ENCODE measurements at places on chromosomes 12 and 14. TPM values are rescaled to one million over a fixed set of nuclear protein-coding genes. Genes with fewer than 3 reads are reported as not detected.
A peak's percentile ranks its signal among the peaks of the same experiment; 100 is the strongest.

GRCh38 chr14:101774814-101775213 is 13.3 kb downstream of the PPP2R5C start:
- DNase-seq: no peak

DNA sequence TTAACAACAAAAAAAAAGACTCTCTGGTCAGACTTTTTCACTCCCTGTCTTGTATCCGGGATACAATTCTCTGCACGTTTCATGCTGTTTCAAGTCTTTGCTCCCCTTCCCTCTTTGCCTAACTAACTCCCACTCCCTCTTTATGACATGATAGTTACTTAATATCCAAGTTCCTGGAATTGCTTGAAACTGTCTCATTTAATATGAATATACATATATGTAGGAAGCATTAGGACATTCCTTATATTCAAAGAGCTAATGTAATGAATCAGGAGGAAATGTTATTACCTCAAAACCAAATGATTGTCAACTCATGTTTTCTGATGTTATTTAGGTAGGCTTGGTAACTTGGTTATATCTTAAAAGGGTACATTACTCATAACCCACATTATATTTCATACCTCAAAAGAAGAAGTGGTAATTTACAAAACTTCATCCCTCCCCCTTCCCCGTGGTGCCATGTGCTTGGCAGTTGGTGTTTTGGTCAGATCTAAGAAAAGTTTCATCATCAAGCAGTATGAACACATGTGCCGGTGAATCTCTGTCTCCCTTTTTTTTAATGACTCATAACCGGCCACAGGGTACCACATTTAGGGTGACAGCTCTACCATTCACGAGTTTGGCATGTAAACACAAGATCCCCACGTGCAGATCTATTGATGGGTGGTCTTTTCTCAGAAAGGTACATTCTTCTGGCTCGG is 56.5 kb downstream of the HCAR2 start:
- peak; percentile 54 for DNase-seq

- DNase-seq: no peak
These were observed 248.5 kb upstream of the FBXO33 start for GRCh38 chr14:39680777-39681176.

DNA sequence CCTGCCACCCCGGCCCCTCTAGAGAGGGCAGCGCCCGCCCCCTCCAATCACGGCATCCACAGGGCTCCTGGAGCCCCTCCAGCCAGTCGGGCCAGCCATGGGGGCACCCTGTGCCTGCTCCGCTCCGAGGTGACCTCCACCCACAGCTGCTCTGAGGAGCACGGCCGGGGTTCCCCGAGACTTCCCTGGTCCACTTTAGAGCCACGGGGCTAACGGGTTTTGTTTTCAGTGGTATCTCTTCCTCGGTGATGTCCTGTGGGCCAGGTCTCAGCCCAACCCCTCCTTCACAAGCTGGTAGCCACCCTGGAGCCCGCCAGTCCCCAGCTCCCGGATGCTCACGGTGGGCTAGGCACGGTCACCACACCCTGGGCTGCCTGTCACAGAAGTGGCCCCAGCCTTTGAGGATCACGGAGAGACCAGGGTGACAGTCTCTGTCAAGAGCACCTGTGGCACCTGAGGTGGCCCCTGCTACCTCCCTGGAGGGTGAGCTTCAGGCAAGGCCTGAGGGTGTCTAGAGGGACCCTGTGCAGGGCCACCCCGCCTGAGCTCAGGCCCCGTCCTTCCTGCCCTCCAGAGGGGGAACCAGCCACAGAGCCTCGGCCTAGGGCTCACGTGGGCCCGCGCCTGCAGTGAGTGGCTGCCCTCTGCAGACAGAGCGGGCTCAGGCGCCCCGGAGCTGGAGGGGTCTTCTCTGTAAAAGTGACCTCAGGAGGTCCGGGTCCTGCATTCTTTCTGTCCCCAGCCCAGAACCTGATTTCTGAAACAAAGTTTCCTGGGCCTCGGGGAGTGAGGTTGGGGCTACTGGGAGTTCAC is 146.0 kb upstream of the C14orf180 start:
- peak; percentile 11 for DNase-seq

- no peak for DNase-seq
These were observed 5.0 kb downstream of the CLEC12B start for GRCh38 chr12:10015450-10015849.

DNA sequence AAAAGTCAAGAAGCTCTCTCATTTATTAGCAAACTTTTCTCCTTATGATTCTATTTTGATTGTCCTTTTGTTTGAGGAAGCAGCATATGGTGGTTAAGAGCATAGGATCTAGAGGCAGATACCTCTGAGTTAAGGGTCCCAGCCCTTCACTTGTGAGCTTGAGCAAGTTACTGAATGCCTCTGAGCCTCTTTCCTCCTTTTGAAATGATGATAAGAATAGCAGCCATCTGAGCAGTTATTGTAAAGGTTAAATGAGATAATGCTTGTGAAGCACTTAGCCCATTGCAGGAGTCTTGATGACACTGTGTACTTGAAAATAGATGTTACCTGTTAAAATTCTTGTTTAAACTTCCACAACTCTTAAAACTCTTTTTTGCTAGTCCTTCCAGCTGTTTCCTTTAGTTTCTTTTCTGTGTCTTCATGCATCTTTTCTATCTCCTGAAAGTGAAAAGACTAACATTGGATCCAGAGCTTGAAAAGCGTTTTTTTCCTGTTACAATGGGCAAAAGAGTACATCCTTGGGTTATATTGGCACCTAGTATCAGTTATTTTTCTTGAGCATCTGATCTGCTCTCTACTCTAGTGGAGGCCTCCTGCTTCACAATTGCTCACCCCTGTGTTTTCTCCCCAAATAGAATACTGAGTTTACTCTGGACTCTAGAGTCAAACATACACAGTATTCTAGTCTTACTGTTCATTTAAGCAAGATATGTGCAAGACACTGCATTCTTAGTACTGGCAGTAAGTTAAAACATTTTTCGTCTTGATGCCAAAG is 3.1 kb downstream of the HIF1A start:
- no peak for DNase-seq

GRCh38 chr12:26953447-26953846 is 15.2 kb downstream of the FGFR1OP2 start:
- DNase-seq: no peak

DNA sequence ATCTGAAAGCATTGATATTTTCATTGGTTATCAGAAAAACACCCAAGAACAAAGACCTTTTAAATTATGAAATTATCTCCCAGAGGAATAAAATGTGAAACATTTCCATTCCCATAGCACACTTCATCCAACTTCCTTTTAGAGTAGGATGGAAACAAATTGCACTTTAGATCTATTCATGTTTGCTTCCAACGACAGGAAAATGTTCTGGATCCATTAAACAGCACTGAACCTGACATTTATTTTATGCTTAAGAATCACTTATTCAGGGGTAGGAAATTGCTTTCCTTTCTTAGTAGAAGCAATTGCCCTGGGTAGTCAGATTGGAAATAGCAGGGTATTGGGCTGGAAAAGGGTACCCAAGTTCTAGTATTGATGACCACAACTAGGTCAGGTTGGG is 28.8 kb upstream of the PTGDR start:
- DNase-seq: no peak

GRCh38 chr14:75090353-75090752 is 20.9 kb downstream of the ZC2HC1C start:
- DNase-seq: no peak

DNA sequence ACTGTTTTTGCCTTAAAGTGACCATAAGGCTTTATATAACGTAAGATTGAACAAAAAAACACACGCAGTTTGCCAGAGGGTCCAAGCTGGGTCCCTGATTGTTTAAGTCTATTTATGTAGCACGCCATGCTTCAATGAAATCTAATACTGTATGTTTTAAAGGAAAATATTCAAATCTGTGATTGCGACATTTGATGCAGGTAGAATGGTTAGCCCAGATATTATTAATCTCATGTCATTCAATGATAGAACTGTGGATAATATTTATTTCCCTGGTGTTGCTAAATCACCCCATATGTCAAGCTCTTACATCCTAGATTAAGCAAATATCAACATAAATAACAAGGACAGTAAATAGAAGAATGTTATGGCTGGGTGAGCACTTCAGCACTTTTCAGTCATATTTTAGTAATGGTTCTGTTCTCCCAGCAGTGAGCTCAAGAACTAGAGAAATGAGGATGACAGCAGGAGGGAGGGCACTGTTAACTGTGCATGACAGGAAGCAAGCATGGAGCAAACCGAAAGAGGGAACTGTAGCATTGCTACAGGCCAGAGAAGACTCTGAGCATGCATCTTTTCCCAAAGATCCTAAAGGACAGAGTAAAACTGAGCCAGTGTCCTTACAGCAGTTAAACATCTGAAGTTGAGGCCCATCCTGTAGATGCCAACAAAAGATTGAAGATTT is 465.7 kb upstream of the MGAT4C start:
- DNase-seq: no peak

DNA sequence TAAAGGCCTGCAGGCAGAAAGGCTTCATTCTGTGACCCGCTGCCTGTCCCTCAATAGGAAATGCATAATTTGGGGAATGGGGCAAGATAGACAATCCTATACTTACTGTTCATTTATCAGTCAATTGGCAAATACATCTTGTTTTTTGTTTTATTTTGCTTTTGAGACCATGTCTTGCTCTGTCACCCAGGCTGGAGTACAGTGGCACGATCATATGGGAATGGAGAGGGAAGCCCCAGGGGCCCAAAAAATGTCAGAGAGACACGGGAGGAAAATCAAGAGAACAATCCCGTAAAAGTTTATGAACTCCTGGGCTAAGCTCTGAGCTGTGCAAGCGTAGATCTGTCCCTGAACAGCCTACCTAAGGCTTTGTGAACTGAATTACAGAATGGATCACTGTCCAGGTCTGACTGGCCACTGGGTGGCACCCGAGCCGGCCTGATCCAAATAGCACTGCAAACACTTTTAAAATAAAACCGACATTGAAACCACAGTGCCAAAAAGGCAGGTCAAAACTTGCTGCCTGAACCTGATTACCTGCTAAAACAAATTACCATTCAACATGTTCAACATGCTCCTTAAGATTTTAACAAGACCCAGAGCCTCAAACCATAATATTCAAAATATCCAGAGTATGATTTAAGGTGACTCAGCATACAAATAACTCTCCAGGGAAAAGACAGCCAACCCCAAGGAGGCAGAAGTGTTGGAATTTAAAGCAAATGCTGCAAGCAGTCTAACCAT is 11.8 kb downstream of the COPS7A start:
- DNase-seq: peak; percentile 53

DNA sequence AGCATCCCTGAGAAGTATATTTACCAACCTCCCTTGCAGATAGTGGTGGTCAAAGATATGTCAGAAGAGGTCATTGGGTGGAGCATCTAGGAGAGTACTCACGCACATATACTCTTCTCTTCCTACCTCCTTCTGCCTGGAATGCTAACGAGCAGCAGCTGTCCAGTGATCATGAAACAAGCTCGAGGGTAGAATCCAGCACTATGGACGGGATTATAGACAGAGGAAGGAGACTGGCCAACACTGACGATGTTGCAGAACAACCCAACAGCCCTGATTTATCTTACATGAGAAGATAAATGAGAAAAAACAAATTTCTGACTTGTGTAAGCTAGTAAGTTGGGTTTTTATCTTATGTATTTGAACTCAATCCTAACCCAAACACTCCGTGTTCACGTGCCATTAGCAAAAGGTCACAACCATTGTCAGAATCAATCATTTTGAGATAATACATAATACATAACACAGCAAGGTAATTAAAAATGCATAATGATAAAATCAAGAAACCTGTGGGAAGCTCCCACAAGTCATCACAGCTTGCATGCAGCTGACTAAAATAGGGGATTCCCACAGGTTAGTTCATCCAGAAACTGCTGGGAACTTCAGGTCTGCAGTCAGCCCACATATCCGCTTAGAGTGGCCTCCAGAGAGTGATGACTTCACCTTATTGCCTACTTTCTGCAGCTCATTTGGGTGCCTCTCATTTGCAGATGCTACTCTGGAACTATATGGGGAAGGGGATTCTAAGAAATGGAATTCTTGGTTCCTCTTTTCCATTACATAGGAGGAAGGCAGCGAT is 36.3 kb upstream of the STK38L start:
- DNase-seq: peak; percentile 31

- no peak for DNase-seq
These were observed 528.4 kb upstream of the LMO3 start for GRCh38 chr12:17134315-17134714.

DNA sequence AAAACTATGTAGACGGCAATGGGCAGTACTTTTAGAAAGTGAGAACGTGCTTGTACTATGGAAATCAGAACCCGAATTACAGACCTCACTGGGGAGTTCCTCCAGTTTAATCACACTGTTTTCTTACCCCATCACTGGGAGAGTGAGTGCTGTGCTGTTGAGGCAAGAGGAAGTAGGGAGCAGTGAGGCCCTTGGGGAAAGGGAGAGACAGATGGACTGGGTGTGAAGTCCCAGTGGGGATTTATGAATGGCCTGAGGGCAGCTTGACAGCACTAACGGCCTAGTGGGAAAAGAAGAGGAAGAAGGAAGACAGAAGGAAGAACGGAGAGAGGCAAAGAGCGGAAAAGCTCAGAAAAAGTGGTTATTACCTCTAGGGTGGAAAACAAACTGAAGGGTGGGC is 5.7 kb downstream of the MCRS1 start:
- no peak for DNase-seq

GRCh38 chr14:66043921-66044320 is 442.2 kb upstream of the CCDC196 start:
- no peak for DNase-seq

GRCh38 chr14:28754209-28754985 is 12.2 kb upstream of the FOXG1 start:
- DNase-seq: no peak

The IL31 gene
- total RNA-seq: not detected

The LTBP2 gene
- 0.40 TPM for total RNA-seq

The PDZRN4 gene
- total RNA-seq: not detected

The GLS2 gene
- total RNA-seq: 1.3 TPM

The TRIM9 gene
- 0.20 TPM for total RNA-seq

The TAS2R10 gene
- total RNA-seq: 0.35 TPM

The RBP5 gene
- total RNA-seq: 1.8 TPM

All from activated CD4-positive, alpha-beta memory T cell treated with anti-CD3 and anti-CD28 coated beads, Interleukin-2, amount 10 ng/mL, durations not matched to agents 7 days and 5 days (primary cell).